Stimulated activated CD8-positive, alpha-beta memory T cell treated with anti-CD3 and anti-CD28 coated beads, Interleukin-2, amount 100 ng/mL, for 48 hours (primary cell): ENCODE measurements at places on chromosomes 3 and 15.
A peak's percentile ranks its signal among the peaks of the same experiment; 100 is the strongest.

GRCh38 chr15:31215490-31216214 is 111.0 kb upstream of the KLF13 start:
- DNase-seq = peak; percentile 79

- no peak for DNase-seq
These were observed 44.6 kb downstream of the RFX7 start for GRCh38 chr15:56199038-56199437.

GRCh38 chr3:10466186-10466585 is 39.2 kb downstream of the ATP2B2 start:
- no peak for DNase-seq

DNA sequence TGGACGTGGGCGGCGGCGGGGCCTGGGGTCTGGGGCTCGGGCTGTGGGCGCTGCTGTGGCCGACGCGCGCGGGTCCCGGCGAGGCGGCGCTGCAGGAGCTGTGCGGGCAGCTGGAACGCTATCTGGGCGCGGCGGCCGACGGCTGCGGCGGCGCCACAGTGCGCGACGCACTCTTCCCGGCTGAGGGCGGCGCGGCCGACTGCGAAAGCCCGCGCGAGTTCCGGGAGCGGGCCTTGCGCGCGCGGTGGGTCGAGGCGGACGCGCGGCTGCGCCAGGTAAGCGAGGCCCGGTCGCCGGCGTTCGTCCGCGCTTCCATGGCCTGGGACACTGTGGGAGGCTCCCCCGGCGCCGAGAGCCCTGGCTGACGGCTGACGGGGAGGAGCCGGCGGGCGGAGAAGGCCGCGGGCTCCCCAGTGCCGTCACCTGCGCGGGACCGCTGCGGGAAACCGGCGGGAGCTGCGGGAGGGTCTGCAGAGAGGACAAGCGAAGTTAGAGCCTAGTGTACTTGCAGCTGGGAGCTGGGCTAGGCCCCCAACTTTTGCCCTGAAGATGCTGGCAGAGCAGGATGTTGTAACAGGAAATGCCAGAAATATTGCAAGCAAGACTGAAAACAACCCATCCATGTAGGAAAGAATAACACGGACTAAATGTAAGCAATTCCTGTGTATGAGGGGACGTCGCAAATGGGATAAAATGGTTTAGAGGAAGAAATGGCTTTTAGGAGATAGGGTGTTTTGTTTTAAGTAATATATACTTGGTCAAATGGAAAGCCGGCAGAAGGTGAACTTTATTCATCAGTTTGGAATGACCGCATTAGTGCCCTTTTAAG is 847 bp downstream of the WHAMM start:
- DNase-seq = peak; percentile 15

DNA sequence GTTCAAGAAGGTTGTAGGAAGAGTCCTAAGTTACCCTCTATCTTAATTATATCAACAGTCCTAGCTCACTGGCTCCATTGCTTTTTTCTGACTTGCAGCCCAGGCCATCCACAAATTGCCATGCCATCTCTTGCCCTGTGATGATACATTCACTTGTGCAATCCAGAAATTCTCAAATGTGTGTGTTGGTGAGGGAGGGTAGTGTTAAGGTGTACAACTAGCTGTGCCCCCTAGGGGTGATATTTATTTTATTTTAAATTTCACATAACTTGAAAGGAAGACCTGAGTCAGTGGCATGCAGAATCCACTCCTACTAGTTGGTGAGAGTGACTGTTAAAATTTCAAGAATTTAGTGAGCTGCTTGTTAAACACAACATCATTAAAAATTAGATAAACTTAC is 156.1 kb upstream of the ANKRD28 start:
- no peak for DNase-seq

GRCh38 chr15:40367686-40368611 is 9.9 kb downstream of the DISP2 start:
- DNase-seq = peak; percentile 75

- DNase-seq = no peak
These were observed 6.3 kb downstream of the EPHB1 start for GRCh38 chr3:134801204-134801958.

DNA sequence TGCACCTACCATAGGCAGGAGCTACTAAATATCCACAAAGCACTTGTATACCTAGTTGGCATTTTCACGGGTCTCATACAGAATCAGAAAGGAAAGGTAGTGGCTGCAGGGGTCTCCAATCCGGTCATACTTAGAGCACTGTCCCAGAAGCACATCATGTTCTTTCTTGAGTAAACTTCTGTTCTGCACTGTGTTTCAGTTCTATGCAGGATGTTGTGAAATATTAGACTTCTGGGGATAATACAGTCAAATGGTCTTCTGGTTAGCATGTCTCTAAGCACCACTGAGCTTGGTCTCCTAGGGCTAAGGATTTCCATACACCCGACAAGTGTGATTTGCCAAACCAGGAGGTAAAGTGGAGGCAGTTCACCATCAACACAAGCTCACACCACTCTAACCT is 27.9 kb downstream of the MINDY4B start:
- no peak for DNase-seq

GRCh38 chr15:60764408-60764963 is 285.5 kb upstream of the ICE2 start:
- no peak for DNase-seq

DNA sequence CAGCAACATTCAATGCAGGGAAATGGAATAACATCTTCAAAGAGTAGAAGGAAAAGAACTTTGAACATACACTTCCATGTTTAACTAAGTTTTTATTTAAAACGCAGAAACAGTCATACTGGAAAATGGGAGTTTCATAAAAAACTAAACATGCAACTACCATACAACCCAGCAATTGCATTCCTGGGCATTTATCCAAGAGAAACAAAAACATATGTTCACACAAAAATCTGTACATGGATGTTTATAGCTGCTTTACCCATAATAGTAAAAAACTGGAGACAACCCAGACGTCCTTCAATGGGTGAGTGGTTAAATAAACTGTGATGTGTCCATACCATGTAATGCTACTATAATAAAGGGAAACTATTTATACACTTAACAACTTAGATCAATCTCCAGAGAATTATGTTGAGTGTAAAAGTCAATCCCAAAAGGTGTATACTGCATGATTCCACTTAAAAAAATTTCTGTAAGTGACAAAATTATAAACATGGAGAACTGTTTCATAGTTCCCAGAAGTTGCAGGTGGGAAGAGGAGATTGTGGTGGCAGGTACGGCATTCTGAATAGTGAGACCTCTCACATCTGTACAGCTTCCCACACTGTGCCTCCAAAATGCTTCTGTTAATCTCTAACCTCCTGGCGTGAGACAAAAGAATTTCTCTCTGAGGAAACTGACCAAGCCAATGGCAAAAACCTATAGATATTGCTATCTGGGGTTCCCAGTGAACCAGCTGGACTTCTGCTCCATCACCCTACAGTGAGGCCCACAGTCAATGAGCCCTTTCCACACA is 23.1 kb downstream of the ISG20 start:
- DNase-seq = no peak

- no peak for DNase-seq
These were observed 67.2 kb downstream of the LRRK1 start for GRCh38 chr15:100986158-100986896.

DNA sequence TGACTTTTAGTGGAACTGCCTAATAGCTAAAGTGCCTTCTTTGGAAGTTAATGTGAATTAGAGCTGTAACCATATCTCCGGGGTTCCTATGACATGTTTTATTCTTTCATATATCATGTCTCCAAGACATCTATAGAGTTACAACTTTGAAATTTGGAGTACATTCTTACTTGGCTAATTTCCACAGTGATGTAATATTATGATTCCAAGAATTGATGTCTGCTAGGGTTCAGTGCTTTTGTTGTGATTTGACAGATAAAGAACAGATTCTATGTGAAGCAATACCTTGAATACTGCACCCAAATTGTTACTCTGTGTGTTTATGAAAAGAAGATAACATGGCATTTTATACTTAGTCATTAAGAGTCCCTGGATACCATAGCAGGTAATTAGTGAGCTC is 934.3 kb downstream of the NTRK3 start:
- no peak for DNase-seq

- no peak for DNase-seq
These were observed 191.5 kb upstream of the MLF1 start for GRCh38 chr3:158379517-158379916.

DNA sequence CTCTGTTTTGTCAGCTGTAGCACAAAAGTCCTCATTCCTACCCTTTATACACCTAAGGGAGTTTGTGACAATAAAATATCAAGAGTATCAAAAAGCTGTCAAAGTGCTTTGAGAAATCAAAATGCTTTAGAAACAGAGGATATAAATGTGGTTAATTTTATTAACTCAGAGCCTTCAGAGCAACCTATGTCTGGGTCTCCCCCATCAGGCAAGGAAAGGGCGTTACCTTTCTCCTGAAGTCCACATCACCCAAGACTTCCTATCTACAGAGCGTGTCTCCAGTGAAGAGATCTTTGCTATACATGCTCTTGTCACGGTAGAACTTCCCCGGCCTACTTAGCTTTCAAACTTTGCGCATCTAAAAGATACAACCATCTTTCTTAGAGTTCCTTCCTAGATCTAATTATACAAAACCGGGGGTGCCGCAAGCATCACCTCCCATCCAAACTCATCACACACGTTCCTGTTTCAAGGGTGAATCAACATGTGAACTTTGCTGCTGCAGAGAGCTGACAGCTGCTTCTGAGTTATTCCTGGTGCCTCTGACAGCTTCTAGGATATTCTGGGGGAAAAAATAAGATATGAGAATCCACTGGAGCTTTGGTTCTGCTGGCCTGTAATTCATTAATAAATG is 93.0 kb downstream of the RARB start:
- DNase-seq = no peak

GRCh38 chr3:52777127-52777958 is at the start of gene ITIH1:
ITIH1 (plus strand) TSS chr3:52777599; CDS start chr3:52777616, 17 bp downstream.
- no peak for DNase-seq

GRCh38 chr3:32366638-32367397 is 24.8 kb upstream of the CMTM7 start:
- no peak for DNase-seq

DNA sequence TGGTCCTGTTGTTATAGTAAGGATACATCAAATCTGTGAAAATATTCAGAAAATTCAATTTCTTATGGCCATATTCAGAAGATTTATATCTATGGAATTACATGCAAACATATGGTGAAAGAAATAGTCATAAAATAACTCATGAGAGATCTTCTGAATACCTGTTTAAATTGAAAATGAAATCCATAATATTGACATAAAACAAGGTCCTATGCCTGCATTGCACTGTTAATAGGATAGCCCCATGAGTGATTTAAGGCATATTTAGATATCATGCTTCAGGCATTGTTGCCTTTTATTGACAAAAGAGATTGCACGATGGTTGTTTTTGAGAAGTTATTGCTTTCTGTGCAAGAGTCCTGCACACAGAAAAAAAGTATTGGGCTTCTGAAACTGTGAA is 591.7 kb upstream of the ZNF717 start:
- DNase-seq = no peak

DNA sequence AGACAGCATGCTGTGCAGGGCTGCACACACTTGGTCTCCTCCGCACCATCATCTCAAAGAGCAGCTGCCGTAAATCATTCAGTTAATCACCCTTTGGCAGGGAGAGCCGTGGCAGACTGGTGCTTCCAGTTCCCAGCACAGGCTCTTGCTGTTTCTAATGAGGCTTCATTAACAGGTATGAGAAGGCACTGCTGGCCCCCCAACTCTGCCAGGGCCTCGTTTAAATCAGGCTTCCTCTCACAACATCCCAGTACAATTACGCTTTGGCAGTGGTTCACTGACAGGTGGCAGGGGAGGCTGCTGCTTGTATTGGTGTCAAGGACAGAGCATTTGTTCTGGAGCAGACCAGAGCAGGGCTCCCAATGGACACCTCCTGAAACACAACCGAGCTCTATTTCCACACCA is 77.1 kb downstream of the BFSP2 start:
- DNase-seq = no peak

DNA sequence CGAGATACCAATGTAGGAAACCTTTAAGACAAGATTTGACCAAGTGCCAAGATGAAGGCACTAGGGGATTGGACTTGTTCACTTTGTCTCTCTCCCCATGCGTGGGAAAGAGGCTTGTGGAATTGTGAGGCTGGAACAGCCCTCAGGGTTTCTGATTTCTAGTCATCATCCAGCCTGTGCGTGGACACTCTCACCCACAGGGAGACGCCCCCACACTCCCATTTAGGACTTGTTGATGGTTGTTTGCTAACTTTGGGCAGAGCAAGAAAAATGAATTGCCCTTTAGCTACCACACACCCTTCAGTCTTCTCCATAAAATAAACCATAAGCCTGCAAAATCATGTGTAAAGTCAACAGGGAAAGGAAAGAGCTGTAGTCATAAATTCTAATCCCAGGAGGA is 18.4 kb downstream of the ACKR2 start:
- DNase-seq = no peak

DNA sequence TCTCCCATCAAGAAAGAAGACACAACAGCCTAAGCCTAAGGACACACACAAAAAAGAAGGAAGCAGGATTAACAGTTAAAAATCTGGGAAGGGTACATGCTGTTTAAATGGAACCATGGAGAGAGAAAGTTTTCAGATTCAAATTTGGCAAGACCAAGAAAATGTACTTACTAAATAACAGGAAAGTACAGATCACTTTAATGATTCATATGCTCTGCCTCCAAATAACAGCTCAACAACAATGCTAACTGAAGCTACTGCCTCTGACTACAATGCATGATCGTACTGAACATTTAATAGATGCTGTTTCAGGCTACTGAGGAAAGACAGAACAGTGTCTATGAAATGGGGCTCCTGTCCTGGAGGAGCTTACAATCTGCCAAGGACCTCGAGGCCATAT is 8.4 kb upstream of the NMB start:
- no peak for DNase-seq

GRCh38 chr15:26875476-26875850 is 8.6 kb downstream of the GABRA5 start:
- DNase-seq = no peak

DNA sequence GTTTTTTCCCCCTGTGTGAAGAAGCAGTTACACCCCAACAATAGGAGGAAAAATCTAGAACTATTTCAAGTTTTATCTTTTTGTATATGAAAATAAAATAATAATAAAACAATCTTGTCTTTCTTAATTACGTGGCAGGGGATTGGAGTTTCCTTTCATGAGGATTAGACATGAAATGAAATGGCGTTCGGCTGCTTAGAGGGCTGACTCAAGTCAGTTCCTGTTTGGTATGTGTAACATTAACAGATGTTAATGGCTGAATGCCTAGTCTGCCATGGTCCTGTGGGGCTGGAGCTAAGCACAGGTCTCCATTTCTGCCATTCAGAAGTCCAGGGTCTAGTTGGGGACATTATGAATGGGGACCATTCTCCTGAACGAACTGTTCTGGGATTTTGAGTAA is 3.1 kb upstream of the EXOG start:
- no peak for DNase-seq

- DNase-seq = no peak
These were observed 71.0 kb downstream of the PPM1L start for GRCh38 chr3:160826991-160827390.

- DNase-seq = no peak
These were observed 19.8 kb upstream of the AGBL1 start for GRCh38 chr15:86059851-86060250.

GRCh38 chr15:56699743-56700142 is 33.6 kb downstream of the ZNF280D start:
- no peak for DNase-seq
